ENCODE measurements at places on chromosomes 3 and 15.

GRCh38 chr15:25391971-25392721 is 46.7 kb downstream of the UBE3A start:
- DNase-seq = no peak

DNA sequence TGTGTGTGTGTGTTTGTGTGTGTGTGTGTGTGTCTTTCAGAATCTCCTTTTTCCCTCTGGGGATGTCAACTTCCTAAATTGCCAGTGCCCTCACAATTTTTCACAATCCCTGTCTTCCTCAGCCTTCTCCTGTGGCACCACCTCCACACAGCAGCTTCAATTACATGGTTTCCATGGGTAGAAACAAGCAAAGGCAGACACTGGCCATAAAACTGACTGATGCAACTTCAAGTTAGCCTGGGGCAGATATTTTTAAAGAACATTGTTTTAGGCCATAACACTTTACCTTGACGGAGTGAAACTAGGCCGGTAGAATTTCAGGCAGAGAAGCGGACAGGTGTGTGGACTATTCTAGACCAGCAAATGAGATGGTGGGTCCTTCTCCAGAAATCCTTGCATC is 405.8 kb upstream of the SUCLG2 start:
- DNase-seq = no peak

DNA sequence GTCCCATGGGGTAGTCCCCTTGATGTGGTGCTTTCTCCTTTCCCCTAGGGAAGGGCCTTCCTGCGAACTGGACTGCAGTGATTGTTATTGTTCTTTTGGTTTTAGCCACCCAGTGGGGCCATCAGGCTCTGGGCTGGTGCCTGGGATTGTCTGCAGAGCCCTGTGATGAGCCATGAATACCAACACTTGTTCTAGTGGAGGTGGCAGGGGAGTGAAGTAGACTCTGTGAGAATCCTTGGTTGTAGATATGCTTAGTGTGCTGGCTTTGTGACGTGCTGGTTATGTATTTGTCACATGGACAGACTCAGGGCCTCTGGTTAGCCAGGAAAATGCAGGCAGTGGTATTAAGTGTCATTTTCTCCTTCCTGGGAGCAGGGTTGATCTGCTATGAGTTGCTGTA is 51.8 kb upstream of the NDUFB4 start:
- DNase-seq = no peak

GRCh38 chr15:96331144-96331944 is 844 bp downstream of the NR2F2 start:
- no peak for DNase-seq

DNA sequence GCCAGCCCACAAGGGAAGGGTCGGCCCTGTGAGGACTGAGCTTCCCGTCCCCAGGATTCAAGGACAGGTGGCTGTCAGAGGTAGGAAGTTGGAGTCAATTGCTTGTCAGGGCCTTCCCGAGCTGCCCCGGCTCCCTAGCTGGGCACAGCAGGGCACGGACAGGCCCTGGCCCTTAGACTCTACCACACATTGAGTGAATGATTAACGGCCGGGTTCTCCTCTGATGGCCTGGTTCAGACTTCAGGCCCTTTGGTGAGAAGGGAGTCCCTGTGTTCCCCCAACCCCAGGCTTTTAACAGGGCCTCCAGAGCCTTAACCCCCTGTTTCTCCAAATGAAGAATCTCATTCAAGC is 16.4 kb upstream of the FGD5 start:
- no peak for DNase-seq

GRCh38 chr3:105139881-105140560 is 226.7 kb upstream of the ALCAM start:
- no peak for DNase-seq

DNA sequence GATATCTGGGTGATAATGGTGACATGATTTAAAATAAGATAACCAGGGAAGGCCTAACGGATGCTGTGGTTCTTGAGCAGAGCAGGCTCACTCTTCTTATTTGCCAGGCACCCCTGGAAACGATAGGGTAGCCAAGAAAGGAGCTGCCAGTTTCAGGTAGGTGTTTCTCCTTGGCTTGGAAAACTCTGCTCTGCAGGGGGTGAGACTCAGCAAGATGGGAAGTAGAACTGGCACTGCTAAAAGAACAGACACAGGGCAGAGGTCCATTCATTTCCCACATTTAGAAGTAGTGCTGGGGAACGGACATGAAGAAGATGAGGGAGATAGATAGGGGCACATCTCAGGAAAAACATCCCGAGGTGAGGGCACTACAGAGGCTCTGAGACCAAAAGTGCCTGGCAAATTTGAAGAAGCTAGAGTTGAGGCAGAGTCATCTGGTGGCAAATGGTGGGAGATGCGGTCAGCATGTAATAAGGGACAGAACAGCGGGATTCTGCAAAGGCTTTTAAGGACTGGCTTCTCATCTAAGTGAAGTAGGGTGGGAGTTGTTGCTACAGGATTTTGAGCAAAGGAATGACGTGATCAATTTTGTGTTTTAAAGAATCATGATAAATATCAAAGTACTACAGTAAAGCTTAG is 323.4 kb upstream of the PLSCR5 start:
- DNase-seq = no peak

DNA sequence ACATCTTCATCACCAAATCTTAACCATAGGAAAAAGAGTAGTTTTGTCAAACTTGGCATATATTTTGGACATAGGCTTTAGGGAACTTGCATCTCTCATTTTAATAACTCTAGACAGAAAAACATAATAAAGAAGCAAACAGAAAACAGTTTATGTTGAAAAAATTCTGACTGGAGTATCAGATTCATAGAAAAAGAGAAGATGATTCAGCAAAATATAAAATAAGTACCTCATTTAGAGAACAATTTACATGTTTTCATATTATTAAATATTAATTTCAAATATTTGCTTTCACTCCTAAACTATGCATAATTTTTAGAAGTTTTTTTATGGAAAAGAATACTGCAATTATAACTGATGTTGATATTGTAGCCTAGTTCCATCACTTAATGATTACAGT is 12.5 kb downstream of the SATB1 start:
- DNase-seq = no peak

DNA sequence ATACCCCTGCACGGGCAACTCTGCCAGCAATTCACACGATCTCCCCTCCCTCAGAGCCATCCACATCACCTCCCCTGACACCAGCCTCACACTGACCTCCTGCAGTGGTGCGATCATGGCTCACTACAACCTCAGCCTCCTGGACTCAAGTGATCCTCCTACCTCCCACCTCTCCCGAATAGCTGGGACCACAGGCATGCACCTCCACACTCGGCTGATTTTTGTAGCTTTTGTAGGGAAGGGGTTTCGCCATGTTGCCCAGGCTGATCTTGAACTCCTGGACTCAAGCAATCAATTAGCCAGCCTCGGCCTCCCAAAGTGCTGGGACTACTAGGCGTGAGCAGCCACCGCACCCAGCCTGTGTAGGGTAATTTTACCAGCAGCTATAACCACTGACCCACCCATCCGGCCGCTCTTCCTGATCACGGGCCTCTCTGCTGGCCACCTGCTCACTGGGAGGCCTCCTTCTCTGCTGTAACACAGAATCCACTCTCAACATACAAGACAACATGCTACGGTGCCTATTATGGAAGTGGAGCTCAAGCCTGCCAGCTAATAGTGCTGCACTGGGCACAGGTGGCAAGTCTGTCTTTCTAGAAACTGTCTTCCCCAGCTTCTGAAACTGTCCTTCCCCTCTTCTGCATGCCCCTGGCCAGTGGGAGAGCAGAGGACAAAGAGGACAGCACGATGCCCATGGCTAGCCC is 4.6 kb downstream of the GP9 start:
- no peak for DNase-seq

DNA sequence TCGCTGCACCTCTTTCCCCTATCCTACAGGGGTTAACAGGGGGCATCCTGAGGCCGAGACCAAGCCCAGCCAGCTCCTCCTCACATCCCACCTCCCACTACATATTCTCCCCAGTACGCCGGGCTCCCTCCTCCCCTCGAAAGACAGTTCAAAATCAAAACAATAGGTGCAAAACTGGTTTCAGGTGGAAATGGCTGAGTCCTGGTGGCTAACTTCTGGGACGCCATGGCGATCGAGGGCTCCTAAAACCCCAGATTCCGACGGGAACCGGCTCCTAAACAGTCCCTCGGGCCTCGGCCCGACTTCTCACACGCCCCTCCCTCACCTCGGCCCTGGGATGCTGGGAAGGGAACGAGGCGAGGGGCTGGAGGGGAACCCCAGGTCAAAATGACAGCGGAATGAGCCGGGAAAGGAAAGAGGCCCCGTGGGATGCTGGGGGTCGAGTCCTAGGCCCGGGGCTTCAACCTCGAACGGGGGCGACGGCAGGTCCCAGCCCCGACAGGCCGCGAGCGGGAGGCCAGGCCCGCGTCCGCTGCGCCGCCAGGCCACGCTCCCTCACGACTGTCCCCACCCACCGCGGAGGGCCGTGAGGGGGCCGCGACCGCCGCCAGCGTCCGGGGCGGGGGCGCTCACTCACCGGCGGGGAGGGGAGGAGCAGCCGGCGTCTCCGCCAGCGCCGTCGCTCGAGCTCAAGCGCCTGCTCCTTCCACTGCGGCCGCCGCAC is 492 bp downstream of the TMCC1 start:
- DNase-seq = peak; percentile 88

DNA sequence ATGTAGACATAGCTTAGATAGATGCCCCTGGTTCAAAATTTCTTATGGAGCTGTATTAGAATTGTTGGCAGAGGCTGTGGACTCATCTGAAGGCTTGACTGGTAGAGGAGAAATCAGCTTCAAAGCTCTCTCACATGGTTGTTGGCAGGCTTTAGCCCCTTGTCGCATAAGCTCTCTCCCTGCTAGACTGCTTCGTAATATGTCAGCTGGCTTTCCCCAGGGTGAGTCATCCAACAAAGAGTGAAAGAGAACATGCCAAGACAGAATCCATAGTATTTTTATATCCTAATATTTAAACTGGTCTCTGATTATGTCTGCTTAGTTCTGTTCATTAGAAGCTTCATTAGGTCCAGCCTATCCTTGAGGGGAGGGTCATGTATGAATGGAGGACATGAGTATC is 427.4 kb upstream of the NAALADL2 start:
- no peak for DNase-seq

GRCh38 chr15:69082554-69082953 is 68.1 kb downstream of the NOX5 start:
- DNase-seq = no peak

DNA sequence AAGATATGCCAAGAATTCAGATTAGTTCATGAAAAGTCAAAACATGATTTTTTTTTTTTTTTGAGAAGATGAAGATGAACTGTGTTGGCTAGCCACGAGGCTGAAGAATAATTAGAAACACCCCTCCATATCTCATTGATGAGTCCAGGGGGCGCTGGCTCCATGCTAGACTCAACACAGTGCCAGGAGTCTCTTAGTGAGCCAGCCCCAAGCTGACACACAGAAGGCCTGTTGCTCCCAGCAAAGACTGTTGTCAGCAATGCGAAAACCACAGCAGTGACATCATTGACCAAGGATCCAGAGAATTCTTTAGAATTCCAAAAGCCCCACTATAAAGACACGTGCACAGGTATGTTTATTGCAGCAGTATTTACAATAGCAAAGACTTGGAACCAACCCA is 185.2 kb downstream of the ANXA2 start:
- DNase-seq = no peak

DNA sequence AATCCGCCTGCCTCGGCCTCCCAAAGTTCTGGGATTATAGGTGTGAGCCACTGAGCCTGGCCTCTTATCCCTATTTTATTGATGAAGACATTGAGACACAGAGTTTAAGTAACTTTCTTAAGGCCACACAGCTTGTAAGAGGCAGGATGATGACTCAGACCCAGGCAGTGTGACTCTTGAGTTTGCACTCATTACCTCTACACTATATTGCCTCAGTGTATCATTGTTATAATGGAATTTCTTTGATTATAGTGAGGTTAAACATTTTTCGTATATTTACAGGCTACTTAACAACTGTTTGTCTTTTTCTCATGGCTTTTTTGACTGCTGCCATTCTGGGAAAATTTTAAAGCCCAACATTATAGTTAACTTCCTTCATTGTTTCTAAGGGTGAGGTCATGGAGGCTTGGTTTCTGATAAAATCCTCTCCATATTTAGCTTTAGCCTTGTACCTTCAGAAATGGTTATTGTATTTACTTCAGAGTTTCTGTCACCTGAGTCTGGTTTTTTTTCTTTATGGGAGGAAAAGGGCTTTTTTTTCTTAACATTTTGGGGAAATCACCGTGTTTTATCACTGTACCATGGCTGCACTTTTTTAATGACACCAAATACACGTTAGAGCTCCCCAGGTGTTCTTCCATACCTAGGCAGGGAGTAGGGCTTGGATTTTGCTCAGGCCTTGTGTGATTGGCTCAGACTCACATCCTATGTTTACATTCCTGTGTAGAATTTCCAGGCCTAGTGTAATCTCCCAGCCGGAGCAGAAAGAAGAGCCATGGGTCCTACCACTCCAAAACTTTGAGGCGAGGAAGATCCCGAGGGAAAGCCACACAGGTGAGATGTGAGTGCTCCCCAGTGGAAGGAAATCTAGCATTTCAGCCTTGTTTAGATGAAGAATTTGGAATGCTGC is 6.3 kb downstream of the ZNF774 start:
- DNase-seq = no peak

DNA sequence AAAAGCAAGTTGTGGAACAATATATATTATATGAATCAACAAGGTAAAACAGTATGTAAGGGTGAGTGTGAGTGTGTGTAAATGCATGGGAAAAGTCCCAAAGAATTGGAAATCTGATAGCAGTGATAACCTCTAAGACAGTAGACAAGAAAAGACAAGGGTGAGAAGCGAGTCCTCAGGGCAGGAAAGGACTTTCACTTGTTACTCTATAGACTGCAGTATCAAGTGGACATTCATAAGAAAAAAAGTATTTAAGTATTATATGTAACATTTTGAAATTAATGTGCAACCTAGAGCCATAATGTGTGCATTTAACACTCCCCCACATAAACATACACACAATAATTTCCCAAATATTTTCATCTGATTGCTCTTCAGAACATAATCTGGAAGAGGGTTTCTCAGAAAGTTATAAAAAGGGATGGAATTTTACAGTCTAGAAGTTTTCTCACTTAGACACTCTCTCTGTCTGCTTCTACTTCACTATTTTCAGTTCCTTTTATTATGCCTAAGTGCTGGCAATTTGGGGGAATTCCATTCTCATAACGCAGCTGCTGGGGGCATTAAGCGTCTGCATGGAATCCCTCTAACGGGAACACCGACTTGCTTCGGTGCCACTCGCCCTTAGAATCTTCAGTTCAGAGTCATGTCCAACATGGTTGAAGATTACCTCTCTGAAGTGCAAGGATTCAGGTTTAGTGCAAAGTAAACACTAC is 50.0 kb upstream of the CDIN1 start:
- no peak for DNase-seq

- no peak for DNase-seq
Measured at GRCh38 chr15:74294010-74294409, 57.9 kb downstream of the CCDC33 start.

All from stimulated activated naive CD4-positive, alpha-beta T cell (primary cell).